ENCODE measurements at places on chromosomes 1 and 21. TPM values are rescaled to one million over a fixed set of nuclear protein-coding genes. Genes with fewer than 3 reads are reported as not detected.

The CREB3L4 gene
- total RNA-seq: 7.7 TPM

The PGLYRP3 gene
- total RNA-seq: not detected

The TPR gene
- total RNA-seq: 82.7 TPM

The MYOG gene
- under 0.01 TPM for total RNA-seq

The UMODL1 gene
- not detected for total RNA-seq

The MYBPHL gene
- total RNA-seq: not detected

The RPTN gene
- total RNA-seq: not detected

The FTCD gene
- 0.41 TPM for total RNA-seq

The GPR153 gene
- 22.0 TPM for total RNA-seq

The CCDC27 gene
- total RNA-seq: not detected

The PROK1 gene
- total RNA-seq: not detected

The PRDM2 gene
- total RNA-seq: 22.4 TPM

The S100A2 gene
- total RNA-seq: not detected

The S100A3 gene
- total RNA-seq: not detected
